ENCODE measurements at places on chromosomes 1 and 21. TPM values are rescaled to one million over a fixed set of nuclear protein-coding genes. Genes with fewer than 3 reads are reported as not detected.
A peak's percentile ranks its signal among the peaks of the same experiment; 100 is the strongest.

The FCRL5 gene
- not detected for total RNA-seq

The PTCH2 gene
- not detected for total RNA-seq

DNA sequence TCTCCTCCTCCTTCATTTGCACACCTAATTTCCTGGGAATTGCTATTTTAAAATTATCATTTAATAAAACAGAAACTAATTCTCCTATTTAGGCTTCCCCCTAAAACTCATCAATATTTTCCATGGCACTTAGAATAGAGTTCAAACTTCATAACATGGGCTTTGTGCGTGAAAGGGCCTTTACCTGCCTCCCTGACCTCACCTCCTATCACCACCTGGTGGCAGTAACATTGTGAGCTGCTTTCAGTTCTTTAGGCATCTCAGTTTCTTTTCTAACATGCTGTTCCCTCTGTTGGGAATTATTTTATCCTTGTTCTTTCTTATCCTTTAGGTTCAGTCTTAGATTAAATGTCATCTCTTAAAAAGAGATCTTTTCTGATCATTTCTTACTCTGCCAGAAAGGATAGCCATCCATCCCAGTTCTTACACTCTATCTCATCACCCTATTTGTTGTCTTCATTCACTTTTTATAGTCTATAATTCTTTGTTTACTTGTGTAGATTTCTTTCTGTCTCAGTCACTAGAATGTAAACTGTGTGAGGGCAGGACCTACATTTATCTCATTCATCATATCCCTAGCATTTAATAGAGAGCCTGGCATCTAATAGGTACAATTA lies 133.8 kb upstream of the KIAA1614 start:
- peak; percentile 17 for DNase-seq

DNA sequence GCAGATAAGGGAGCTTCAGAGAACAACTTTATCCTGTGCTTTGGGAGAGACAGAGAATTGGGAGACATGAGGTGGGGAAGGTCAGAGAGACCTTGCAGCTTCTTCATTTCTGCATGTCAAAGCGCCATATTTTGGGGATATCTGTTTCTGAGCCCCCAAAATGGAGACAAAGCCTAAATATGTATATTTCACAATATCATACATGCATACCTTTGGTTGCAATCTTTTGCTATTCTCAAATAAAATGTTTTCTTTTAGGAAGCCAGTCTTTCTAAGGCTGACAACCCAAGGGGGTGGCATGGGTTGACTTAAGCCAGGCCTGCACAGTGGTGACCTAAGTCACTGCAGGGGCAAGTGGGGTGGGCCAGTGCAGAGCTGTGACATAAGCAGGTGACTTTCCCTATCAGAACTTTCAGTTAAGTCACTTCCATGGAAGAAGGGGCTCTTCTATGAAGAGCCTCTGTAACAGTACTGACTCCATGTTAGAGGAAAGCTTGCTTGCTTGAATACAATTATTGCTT lies 13.9 kb upstream of the MRPL55 start:
- no peak for DNase-seq

GRCh38 chr21:16427587-16428087 lies 697.9 kb downstream of the USP25 start:
- DNase-seq, result no peak

The ERO1B gene
- total RNA-seq, result 1.1 TPM

The LGR6 gene
- not detected for total RNA-seq

The C1QTNF12 gene
- not detected for total RNA-seq

- DNase-seq, result peak; percentile 7
Measured at GRCh38 chr1:163195728-163196448, 6.8 kb downstream of the RGS5 start.

The SIM2 gene
- total RNA-seq, result 1.8 TPM

DNA sequence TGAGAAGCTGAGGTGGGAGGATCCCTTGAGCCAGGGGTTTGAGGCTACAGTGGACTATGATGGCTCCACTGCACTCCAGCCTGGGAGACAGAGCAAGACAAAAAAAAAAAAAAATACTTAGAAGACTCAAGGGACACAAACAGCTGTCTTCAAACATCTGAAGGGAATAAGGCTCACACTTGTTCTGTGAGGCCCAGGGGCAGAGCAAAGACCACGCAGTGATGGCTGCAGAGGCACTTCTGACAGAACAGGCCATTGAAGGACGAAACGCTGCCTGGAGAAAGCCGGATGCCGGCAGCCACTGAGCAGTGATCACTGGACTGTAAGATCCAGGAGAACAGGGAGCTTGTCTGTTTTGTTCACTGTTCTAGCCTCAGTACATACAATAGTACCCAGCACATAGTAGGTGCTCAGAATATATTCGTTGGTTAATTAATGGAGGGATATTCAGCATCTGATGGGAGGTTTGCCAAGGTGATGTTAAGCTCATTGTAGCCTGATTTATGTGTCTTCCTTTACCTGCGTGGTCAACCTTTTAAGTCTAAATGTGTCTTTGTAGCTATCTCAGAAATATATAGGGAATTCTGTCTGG lies 12.1 kb upstream of the NDC1 start:
- no peak for DNase-seq

DNA sequence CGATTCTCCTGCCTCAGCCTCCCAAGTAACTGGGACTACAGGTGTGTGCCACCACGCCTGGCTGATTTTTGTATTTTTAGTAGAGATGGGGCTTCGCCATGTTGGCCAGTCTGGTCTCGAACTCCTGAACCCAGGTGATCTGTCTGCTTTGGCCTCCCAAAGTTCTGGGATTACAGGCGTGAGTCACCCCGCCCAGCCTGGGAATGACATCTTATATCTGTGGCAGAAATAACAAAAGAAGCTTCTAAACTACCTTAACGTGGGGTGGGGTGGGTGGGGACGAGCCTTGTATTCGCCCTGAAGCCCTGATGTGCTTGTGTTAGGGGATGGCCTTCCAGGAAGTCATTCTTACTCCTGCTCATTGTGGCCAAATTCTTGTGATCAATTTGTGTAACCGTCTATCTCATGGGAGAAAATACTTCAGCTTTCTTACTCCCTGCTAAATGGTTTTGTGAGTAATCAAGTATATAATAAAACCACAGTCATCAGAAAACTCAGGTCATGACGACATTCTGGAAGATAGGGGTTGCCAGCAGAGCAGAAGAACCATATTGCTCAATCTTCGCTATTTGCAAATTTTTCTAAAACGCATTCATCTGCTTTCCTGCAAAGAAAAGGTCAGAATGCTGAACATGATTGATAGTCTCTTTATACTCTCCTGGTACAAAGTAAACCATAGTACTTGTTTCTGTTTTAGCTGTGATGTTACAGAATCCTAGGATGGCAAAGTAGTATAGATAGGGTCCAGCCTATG lies 63.2 kb downstream of the DIRAS3 start:
- peak; percentile 92 for DNase-seq
